ENCODE measurements at places on chromosomes 4 and X.
A peak's percentile ranks its signal among the peaks of the same experiment; 100 is the strongest.

DNA sequence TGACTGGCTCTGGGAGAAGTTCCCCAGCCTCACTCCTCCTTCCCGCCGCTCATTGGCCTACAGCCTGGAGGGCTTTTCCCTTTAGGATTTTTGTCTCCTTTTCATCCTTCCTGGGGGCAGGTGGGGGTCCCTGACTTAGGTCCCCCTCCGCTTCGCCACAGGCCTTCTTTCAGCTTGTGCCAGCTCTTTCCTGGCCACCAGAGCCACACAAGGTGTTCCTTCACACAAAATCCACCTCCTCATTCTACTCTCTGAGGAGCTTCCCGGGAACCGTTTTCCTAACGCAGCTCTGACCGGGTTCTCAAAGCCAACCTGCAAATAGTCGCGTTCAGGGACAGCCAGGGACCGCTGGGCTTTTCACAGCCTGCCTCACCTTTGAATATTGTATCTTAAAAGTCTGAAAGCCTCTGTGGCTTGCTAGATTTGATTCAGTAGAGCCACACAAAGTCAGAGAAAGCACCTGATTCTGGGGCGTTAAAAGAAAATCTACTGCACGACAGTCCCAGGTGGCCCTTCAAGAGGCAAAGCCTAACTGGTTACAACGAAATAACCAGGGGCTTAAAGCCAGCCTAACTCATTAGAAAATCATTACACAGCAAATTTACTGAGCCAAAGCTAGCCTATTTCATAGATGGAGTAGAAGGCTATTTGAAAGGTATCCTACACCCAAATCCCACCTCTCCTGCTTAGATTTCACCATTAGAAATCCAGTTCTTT, 731 bp upstream of the GPC3 start:
- DNase-seq: no peak

- DNase-seq: no peak
Observed at GRCh38 chrX:100648458-100649417, 4.7 kb downstream of the SRPX2 start.

DNA sequence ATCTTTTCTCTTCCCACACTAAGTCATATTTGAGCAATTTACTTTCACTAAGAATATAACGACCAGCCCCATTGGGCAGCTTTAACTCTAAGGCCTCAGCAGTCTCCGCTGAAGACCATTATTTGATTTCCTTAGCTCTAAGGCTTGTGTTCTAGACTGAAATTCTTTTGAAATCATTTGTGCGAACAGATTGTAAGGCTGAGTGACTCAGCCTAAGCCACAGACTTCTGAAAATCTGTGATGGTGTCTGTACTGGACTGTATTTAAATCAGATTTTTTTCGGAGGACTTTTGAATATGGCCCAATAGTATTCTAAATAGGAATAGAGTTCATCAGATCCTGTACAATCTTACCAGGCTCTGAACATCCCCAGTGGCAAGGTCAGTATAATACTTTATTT, 150.3 kb upstream of the TECRL start:
- DNase-seq: no peak

- DNase-seq: peak; percentile 5
Observed at GRCh38 chrX:119784747-119785446, 6.5 kb downstream of the RPL39 start.

- no peak for DNase-seq
Observed at GRCh38 chr4:85681221-85681657, 206.3 kb downstream of the ARHGAP24 start.

DNA sequence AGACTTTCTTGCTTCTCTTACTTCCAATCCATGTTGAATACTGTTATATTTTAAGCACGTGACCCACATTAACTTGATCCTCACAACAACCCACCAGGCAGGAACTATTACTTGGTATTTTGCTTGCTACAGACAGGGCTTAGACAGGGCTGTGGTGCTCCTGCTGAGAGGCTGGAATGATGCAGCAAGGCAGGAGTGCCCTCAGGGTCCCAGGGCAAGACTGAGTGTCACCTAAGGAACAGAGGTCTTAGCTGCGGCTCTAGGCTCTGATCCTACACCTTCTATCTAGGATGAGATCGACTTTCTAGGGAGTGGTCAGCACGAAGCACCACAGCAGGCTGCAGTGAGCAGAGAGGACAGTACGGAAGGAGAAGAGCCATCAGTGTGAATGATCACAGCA, 20.0 kb downstream of the TAPT1 start:
- no peak for DNase-seq

GRCh38 chrX:123878252-123878721, 18.4 kb downstream of the XIAP start:
- DNase-seq: no peak

DNA sequence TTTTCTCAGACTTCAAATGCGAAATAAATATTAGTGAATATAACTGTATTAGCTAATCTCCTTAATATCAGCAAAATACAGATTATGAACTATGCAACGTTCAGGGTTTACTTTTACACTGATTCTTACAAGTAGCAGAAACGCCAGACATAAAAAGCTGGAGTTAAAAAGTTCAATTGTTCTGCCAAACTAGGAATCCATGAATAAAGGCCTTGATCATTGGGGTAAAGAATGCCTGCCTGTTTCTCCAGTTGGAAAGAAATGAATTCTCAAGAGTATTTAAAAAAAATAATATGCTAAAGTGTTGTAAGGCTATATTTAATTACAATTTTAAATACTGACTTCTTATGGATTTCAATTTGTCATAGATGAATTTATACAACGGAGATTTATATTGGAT, 612.2 kb downstream of the DMD start:
- no peak for DNase-seq

- no peak for DNase-seq
Observed at GRCh38 chrX:27674491-27674890, 84.3 kb downstream of the DCAF8L2 start.

- DNase-seq: no peak
Observed at GRCh38 chrX:100289066-100289558, 121.0 kb downstream of the PCDH19 start.

GRCh38 chr4:23789762-23790161, 100.1 kb downstream of the PPARGC1A start:
- no peak for DNase-seq

DNA sequence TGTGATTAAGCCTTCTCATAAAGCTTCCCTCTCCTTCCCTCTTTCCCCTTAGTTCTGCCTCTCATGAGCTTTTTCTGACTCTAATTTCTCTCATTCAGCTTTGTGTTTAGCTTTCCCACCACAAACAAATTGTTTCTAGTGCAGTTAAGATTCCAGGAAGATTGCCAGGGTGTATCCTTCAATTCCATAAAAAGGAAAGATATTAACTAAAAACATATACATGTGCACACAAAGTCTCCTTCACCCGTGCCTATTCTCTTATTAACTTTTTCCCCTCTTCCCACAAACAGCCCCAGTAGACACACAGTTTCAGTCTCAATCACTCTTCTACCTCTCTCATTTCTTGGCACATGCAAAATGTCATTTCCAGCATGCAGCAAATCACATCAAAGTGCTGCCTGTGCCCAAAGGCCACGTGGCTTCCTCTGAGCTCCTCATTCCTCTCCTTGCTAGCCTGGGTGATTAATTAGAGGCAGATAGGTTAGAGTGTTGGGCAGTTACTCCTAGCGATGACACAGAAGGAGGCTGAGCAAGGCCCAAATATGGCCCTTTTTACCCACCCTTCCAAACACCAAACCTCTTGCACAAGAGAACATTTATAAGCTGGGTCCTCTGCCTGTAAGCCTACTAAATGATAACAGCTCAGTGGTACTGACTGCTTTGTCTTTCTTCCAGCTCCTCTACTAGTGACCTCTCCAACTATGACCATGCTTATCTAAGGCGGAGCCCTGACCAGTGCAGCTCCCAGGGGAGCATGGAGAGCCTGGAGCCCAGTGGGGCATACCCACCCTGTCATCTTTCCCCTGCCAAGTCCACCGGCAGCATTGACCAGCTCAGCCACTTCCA, 159.6 kb downstream of the SOWAHB start:
- DNase-seq: no peak

- DNase-seq: no peak
Observed at GRCh38 chr4:48746608-48747362, 33.3 kb downstream of the FRYL start.

DNA sequence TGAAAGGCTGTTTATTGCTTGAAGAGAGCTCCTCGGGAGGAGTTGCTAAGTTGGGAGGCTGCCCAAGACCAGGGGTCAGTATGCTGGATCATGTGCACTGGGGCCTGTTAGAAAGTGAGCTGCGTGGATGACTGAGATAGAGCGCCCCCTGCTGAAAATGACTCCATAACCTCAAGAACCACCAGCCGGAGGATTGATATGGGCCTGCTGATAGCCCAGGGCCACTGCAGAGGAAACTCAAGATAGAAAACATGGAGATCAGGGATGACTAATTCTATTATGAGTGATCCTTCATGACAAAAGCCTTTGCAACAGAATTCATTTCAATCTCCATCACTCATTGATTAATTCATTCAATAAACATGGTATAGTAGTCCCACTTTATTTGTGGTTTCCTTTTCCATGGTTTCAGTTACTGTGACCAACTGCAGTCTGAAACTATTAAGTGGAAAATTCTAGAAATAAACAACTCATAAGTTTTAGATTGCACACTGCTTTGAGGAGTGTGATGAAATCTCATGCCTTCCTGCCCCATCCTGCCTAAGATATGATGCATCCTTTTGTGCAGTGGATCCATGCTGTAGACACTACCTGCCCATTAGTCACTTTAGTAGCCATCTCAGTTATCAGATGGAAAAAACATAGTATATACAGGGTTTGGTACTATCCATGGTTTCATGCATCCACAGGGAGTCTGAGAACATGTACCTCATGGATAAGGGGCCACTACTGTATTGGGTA, 126.7 kb upstream of the MBNL3 start:
- no peak for DNase-seq

DNA sequence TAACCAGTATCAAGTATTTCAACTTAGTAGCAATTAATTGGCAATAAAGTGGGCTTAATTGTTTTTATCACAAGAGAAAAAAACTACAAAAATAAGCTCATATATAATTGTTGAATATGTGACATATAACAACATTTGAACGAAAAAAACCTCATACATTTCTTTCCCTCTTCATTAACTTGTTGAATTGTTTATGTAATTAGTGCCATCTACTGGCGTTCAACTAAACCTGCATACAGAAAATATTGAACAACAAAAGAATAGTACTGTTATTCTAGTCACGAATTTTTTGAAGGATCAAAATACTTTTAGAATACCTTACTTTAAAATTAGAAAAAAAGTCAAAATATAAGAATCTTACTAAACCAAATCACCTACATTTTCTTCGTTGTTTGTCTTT, 586.5 kb upstream of the FTHL17 start:
- DNase-seq: no peak

DNA sequence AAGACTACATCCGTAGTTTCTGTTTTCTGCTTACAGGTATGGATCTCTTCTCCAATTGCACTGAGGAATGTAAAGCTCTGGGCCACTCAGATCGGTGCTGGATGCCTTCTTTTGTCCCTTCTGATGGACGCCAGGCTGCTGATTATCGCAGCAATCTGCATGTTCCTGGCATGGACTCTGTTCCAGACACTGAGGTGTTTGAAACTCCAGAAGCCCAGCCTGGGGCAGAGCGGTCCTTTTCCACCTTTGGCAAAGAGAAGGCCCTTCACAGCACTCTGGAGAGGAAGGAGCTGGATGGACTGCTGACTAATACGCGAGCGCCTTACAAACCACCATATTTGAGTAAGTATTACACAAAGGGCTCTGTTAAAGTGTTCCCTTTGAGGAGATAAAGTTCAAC, 13.8 kb downstream of the PCDH10 start:
- DNase-seq: no peak

DNA sequence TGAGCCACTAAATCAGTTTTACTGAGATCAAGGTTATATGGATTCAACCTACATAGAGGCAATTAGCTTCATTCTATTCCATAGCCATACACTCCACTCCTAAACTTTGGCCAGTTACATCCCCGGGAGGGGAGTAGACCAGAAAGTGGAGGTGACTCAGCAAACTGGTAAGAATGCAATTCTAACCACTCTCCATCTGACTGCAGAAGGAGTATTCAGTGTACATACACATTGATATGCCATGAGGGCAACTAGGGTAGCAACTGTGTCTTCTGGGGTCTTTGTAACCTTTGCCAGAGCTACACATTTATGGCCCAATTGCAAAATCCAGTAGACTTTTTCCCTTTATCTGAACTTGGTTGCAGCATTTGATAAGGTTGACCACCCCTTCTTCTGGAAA, 7.6 kb downstream of the SLC25A43 start:
- DNase-seq: no peak

DNA sequence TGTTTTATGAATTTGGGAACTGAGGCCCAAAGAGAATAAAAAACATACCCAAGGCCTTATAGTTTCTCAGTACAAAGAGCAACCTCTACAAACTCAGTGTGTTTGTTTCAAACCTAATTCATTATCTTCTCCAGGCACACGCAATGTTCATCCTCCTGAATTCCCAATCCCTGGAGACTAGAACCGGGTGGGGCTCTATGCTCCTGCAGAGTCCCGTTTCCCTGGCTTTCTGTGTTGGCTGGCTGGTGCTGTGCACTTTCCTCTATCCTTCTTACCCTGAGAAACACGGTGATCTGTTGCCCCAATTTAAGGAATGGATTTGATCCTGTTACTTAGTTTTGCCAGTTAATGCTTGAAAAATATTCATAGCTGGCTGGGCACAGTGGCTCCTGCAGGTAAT, 63.9 kb downstream of the FGFBP1 start:
- DNase-seq: no peak

DNA sequence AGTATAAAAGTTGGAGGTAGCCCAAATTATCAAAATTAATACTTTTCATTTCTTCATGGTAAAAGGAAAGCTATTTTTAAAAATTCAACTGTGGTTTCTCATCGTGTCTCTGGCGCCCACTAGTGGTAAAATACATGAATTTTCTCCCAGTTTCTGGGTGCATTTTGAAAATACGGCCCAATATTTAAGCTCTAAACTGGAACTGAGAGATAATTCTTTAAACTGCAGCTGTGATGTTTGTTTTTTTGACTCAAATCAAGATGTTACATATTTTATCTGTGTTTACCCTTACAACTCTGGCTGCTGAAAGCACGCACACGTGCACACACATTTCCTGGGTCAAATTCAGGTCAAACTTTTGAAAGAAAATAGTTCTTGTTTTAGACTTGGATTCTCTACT, 123.9 kb upstream of the ACSL4 start:
- no peak for DNase-seq

GRCh38 chrX:147876849-147877646, 34.7 kb upstream of the FMR1 start:
- DNase-seq: no peak

GRCh38 chrX:87571964-87572363, 54.4 kb downstream of the KLHL4 start:
- DNase-seq: no peak

DNA sequence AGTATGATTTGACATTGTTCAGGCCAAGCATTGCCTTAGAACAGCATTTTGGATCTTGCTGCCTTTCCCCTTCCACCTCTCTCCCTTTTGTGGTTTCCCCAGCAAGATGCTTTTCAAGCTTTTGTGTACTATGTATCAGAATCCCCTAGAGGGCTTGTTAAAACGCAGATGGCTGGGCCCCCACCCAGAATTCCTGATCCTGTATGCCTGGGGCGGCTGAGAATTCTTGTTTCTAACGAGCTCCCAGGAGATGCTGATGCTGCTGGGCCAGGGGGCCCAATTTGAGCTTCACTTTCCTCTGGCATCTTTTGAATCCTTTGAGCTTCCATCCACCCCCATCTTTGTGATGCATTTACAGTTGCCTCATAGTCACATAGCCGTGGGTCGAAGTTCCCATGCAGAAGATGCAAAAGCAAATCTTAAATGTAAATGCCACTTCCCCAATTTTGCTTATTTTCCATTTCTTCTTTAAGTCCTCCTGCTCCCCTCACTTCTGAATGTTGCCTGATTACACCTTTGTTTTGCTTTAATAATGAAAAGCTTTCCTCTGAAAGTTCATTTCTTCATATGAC, 18.5 kb downstream of the HCCS start:
- no peak for DNase-seq
